Glomerular endothelial cell (primary cell): ENCODE measurements at places on chromosomes 2 and 18. TPM values are rescaled to one million over a fixed set of nuclear protein-coding genes. Genes with fewer than 3 reads are reported as not detected.

- DNase-seq: no peak
These were observed 4.3 kb downstream of the APCDD1 start for GRCh38 chr18:10458691-10459090.

DNA sequence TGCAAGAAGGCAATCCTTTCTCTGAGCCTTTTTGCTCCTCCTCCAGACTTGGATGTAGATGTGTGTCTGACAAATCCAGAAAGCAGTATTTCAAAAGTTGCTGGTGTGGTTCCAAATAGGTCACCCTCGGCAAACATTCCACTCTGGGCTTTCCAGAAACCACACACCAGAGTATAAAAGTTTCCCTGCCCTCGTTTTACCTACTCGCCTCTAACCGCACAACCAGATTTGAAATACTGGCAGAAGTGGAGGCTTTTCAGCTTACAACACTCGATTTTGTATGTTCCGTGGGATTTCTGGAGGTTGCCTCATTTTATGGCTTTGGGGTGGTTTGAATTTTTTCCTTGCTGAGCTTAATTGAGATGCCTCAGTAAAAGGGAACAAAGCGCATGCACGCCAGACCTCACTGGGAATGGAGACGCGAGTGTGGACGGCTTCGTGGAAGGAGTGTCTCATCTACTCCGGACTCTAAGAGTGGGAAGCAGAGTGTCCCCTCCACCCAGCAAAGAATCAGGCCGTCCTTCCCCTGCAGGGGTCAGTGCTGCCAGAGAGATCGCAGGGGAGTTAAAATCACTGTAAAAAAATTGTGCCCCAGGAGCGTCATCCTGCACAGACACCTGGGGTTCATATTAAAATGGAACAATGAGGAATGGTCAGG lies 44.0 kb upstream of the RPL31 start:
- DNase-seq: no peak

GRCh38 chr2:12733846-12734245 lies 17.1 kb downstream of the TRIB2 start:
- no peak for DNase-seq

DNA sequence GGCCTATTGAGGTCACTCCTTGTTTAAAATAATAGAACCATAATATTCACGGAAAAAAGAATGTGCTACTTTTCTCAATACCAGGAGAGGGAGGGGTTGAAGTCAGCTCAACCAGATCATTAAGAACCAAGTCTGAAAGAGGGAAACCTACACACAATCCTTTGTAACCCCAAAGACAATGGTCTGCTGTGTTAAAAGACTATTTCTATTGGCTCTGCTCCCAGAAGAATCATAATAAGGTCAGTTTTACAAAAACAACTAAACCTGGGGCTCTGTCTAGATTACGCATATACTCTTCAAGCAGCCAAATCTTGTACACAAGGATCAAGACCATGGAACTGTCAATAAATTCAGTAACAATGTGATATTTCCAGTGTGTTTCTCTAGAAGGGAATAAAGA lies 177.2 kb upstream of the CRIM1 start:
- DNase-seq: no peak

The CD8A gene
- total RNA-seq: not detected in 2 replicates

The TUBB8B gene
- not detected in 2 replicates for total RNA-seq

The DNMT3A gene
- 15.8 and 19.6 TPM in 2 replicates for total RNA-seq

The SATB2 gene
- total RNA-seq: 2.6 and 5.0 TPM in 2 replicates

The SDC1 gene
- 7.4 and 17.5 TPM in 2 replicates for total RNA-seq

The CKAP2L gene
- 2.5 and 4.4 TPM in 2 replicates for total RNA-seq

The FER1L5 gene
- total RNA-seq: 0.15 TPM in 1 of 2 replicates, not detected in the other
